ENCODE measurements at places on chromosomes 4 and X.

- no peak for DNase-seq
Observed at GRCh38 chrX:49257846-49258748, 6.4 kb downstream of the FOXP3 start.

DNA sequence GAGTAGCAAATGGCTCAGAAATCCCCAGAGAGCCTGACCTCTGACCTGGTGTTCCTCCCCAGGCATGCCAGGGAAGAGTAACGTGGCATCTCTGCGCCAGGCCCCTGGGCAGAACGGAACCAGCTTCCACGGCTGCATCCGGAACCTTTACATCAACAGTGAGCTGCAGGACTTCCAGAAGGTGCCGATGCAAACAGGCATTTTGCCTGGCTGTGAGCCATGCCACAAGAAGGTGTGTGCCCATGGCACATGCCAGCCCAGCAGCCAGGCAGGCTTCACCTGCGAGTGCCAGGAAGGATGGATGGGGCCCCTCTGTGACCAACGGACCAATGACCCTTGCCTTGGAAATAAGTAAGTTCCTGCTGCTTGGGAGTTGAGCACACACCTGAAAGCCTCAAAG lies 83.4 kb upstream of the PACRGL start:
- no peak for DNase-seq

DNA sequence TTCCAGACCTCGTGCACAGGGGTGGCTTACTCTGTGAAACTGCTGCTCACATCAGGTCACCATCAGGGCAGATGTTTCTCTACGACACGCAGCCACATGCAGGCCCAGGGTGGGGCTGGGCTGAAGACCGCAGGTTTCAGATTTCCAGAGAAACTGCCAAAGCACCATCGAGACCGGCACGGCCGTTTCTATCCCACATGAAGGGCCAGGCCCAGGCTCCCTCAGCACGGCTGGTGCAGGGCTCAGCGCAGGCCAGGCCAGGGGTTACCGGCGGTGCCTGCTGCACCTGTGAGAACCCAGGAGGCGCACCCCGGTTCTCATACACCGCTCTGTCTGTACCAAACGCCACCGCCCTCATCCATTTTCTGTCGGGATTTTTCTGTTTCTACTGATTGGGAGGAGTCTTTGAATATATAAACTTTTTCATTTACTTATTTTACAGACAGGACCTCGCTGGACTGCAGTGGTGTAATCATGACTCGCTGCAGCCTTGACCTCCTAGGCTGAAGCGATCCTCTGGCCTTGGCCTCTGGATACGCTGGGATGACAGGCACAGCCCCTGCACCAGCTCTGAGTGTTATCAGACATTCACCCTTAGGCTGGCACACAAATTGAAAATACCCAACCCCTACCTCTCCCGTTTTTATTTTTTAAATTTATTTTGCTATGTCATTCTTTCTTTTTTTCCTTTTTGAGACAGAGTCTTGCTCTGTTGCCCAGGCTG lies 17.1 kb downstream of the CTBP1 start:
- no peak for DNase-seq

DNA sequence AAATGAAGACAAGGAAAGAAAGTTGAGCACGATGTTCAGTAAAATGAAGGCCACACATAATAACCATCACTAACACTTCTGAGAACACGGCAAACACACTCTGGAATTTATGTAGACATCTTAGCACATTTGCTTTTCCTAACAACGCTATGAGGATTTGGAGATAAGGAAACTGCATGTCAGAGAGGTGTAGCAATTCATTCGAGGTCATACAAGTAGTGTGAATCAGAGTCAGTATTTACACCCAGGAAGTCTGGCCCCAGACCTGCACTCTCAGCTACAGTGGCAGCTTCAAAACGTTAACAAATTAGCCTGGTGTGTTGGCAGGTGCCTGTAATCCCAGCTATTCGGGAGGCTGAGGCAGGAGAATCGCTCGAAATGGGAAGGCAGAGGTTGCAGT lies 253.4 kb downstream of the PDGFC start:
- no peak for DNase-seq

DNA sequence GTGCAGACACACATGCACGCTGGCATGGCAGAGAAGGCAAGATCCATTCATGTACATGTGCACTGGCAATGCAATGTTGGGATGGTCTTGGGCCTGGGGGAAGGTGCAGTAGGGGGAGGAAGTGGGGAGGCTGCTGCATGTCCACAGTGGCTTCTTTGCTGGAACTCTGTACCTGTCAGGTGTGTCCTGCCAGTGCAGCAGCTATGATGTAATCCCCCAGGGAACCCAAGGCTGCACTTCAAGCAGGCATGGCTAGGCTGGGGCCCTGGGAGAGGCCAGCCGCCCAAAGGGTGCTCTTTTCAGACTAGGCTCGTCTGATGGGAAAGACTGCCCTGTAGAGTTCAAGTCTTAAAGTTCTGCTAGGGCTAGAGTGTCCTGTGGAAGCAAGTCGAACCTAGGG lies 1304.0 kb downstream of the FAM133A start:
- no peak for DNase-seq

DNA sequence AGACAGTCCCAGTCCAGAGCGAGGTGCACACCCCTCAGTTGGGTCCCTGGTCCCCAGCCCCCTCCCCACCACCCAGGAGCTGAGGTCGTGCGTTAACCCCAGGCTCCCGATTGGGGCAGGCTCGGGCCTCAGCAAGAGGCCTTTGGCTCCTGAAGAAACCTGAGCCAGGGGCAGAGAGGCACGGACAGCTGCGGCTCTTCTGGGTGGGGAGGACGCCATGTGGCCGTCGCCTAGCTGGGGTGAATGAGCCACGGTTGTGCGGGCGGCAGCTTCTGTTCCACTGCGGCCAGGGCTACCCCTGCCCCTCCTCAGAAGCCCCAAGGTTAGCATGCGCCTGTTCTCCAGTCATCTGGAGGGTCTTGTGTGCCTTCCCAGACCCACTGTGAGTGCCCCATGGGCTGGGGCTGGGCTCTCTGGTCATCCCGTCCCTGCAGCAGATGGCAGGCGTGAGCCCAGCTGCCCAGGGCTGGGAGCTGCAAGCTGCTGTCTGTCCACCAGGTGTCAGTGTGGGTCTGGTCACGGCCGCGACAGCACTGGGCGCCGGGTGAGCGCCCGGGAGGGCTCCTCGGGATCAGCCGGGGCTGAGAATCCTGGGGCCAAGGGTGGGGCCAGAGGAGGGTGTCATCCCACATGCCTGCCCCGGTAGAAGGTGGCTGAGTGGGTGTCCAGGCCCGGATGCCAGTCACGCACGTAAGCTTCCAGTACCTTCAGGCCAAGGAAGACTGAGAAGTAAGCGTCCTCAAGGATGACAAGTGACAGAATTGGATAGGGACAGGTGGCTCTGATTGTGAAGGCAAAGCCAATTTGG lies 21.9 kb downstream of the ATP2B3 start:
- DNase-seq, result peak; percentile 16

GRCh38 chrX:11138498-11139390 lies 27.6 kb downstream of the HCCS start:
- DNase-seq, result no peak

DNA sequence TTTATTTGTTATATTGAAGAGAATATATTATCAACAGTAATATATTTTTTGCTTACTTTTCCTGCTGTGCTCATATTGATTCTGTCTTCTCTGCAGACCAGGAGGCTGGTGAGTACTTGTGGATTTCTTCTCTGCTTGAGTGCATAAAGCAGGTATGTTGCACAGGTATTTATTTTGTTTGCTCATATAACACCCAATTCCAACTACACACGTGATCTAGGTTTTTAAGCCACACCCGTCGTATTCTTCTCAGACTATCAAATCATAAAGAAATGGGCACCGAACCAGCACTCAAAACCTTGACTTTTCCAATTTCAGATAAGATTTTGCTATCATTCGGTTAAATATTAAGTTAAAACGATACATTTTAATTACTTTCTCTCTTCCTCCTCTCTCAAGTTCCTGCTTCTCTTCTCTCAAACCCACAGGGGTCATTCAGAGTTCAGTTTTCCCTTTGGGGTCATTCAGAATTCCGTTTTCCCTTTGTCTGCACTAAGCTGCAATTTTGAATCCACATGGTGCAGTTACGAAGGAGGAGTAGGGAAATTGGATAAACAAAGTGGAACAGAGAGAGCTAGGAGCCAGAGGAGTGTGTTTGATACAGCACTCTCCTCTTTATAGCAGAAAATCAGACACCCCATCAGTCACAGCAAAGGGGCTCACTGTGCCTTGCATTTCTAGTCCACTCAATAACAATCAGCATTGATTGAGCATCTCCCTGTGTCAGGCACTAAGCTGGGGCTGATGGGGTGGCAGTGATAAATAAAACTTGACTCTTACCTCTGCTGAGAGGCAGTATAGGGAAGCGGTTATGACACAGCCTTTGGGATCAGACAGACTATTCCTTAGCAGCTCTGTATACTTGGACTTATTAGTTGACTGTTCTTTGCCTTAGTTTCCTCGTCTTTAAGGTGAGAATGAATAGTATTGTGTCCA lies at the start of gene ADH1C:
Gene ADH1C, minus strand, starts transcription at position 145 of the 936 bp plus-strand sequence. Its CDS starts 71 bp downstream, at position 74.
- DNase-seq, result no peak

- DNase-seq, result no peak
Observed at GRCh38 chr4:2961421-2961810, 1.8 kb downstream of the NOP14 start.

DNA sequence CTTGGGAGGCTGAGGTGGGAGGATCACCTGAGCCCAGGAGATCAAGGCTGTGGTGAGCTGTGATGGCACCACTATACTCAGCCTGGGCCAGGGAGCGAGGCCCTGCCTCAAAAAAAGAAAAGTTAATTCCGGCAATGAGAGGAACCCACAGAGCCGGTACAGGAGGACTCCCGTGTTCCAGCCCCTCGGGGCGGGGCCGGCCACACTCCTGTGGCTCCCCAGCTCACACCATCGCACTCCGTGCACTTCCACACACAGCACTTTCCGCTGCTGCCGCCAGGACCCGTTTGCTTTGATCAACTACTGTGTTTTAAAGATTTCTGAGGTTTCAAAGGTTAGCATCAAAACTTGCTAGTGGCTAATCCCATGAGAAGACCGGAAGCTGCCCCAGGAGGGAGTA lies 171.7 kb downstream of the AFAP1 start:
- DNase-seq, result no peak

GRCh38 chr4:20391198-20391597 lies 139.5 kb downstream of the SLIT2 start:
- no peak for DNase-seq

GRCh38 chrX:51917604-51918003 lies 24.2 kb downstream of the MAGED1 start:
- no peak for DNase-seq

DNA sequence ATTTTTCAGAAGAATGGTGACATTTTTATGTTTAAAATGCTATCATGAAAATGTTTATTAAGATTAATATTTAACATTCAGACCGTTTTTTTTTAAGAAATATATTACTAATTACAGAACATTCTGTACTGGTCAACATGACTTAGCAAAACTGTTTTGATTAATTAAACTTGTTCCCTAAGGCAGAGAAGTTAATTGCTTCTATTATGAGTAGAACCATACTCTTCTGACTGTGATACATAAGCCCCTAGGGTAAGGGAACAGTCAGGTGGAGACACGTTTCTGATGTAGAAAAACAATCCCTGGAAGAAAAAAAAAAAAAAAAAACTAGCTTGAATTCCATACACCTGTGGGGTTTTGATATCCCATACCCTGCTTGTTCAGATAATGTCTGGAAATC lies 97.4 kb downstream of the GPM6A start:
- no peak for DNase-seq

DNA sequence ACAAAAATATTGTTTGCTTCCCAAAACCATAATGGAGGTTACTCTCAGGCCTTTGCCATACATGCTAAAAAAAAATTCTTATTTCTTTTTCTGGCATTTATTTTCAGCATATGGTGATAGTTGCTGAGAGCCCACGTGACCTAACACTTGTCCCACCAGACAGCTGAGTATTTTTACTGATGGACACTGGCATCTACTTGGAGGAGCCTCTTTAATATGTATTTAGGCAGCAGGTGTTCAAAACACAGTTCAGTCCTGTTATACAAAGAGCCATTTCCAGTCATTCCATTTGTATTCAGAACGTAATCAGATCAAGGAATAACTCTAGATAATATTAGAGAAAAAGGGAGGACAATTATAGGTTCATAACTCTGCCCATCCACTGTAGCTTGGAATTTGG lies 95.5 kb downstream of the CXCL13 start:
- DNase-seq, result no peak

GRCh38 chr4:181946902-181947301 lies 296.3 kb upstream of the TENM3 start:
- DNase-seq, result no peak

DNA sequence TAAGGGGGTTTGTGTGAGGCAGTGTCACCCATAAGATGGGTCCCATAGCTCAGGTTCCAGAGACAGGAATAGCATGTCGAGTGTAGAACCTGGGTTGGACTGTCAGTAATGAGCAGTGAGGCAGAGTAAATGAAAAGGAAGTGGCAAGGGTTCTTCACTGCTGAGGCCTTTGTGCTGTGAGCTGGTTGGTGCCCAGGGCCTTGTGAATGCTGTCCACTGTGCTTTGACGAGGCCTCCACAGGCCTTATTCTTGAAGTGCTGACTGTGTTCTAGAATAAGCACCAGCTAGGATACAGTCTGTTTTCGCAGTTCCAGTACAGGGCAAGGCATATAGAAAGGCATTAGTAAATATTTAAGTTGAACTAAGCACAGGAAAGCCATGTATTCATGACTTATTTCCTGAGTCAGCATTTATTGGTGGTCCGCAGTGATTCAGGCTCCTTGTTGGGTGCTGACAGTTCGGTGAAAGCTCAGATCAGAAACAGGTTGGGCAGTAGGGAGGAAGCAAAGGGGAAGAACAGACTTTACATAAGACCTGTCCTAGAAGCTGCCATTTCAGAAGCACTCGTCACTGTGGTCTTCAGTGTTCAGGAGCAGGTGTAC lies 25.6 kb upstream of the TADA2B start:
- DNase-seq, result no peak

DNA sequence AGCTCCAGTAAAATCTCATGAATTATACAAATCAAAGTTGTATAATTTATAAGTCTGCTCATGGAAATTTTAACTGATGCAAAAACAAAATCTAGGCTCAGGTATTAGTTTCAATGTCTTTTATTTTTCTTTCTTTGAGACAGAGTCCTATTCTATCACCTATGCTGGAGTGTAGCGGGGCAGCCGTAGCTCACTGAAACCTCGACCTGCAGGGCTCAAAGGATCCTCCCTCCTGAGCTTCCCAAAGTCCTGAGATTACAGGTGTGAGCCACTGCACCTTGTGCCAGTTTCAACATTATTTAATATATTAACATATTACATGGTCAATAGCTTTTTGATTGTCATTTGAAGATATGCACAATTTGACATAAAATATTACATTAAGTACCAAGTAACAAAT lies 678.7 kb downstream of the ARAP2 start:
- no peak for DNase-seq

DNA sequence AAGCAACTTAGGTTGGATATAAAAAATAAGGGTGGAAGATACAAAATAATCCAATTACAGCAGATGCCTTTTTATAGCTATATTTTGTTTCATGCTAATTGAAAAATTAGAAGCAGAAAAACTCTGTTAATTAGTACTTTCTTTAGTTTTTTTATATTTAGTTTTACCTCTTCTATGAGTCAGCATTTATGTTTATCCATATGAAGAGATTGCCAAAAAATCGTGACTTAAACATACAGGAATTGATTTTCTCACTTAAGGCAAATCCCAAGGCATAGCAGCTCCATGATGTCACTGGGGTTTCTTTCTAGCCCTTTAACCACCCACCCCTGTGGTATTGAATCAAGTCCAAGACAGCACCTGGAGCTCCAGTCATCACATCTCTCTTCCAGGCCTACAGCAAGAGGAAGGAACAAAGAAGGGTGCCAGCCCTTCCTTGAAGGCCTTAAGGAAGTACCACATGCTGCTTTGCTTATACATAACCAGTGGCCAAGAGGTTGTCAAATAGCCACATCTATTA lies 365.8 kb upstream of the TENM3 start:
- DNase-seq, result no peak
